ENCODE measurements at places on chromosomes 1 and 21.

DNA sequence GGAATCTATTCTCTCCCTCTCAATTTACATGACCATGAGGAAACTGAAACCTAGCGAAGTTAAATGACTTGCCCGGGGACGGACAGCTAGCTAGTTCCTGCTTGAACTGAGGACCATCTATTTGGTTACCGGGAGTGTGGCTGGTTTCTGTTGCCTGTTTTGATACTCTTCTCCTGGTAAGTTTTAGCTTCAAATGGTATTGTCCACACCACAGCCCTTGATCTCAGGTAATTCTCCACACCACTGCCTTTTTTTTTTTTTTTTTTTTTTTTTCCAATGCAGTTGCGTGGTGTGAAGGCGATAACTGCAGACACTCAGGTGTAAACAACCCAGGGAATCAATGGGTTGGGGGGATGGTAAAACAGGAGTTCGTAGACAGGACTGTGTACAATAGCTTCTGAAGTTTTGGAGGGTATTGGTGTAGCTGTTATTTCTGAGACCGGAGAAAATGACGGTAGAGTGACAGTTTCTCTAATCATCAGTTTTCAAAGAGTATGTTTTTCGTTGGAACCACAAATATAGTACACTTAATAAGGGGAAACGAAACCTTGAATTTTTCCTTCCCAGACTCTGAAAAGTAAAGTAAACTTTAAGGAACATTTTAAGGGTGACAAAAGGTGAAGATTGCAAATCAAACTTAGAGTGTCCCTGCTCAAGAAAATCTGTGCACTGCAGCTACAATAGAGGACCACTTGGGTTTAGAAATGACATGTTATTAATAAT is 125.3 kb upstream of the CACYBP start:
- no peak for DNase-seq

DNA sequence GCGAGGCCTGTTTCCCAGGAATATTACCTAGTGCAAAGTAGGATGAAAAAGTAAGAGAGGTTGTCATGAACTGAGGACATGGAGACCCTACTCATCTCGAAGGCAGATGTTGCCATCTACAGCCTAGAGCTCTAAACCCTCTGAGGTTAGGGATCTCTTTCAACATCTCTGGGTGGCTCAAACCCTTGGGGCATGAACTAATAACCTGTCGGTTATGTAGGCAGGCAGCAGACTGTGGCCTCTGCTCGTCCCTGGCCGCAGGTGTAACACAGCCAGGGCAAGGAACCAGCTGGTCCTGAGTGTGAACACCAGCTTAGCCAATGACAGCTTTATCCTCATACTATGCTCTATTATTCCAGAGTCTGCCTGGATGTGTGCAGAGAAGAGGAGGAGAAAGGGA is 13.2 kb downstream of the CAPZB start:
- no peak for DNase-seq

DNA sequence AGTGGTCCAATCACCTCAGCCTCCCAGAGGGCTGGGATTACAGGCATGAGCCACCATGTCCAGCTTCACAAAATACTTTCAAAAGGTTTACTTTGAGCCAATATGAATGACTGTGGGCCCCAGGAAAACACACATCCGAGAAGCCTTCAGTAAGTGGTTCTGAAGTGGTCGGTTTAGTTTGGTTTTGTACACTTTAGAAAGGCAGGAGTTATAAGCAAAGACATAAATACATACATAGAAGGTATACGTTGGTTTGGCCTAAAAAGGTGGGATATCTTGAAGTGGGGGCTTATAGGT is 3.2 kb upstream of the MIB2 start:
- no peak for DNase-seq

DNA sequence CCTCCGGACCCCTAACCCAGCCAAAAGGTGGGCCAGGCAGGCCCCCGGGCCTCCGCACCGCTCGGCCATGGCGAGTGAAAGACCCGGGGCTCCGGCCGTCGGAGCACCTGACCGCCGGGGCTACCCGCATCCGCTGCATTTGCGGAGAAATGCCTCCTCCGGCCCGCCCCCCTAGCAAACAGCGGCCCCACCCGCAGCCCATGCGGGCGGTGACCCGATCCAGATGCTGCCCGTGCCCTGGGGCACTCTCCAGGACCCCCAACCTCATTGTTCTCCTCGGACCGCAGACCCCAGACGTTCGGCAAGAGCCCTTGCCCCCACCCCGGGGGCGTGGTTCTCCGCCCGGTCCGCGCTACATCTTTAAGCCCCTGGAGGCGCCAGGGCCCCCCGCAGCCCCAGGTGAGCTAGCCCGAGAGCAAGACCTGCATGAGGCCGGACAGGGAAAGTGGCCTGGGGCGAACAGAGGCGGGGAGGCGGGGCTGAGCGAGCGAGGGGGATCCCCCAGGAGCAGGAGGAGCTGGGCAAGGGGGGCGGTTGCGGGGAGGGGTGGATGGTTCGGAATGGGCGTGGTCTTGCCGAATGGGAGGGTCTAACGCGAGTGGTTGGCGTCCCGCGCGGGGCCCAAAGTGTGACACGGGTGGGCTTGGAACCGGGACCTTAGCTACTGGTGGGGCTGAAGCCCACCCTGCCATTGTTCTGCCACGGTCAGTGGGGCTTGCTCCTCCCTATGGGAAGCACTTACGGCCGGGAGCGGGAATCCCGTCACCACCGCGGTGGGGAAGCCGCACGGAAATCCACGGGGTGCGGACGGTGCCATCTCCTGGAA is 6.3 kb upstream of the CRYBG2 start:
- DNase-seq: no peak

DNA sequence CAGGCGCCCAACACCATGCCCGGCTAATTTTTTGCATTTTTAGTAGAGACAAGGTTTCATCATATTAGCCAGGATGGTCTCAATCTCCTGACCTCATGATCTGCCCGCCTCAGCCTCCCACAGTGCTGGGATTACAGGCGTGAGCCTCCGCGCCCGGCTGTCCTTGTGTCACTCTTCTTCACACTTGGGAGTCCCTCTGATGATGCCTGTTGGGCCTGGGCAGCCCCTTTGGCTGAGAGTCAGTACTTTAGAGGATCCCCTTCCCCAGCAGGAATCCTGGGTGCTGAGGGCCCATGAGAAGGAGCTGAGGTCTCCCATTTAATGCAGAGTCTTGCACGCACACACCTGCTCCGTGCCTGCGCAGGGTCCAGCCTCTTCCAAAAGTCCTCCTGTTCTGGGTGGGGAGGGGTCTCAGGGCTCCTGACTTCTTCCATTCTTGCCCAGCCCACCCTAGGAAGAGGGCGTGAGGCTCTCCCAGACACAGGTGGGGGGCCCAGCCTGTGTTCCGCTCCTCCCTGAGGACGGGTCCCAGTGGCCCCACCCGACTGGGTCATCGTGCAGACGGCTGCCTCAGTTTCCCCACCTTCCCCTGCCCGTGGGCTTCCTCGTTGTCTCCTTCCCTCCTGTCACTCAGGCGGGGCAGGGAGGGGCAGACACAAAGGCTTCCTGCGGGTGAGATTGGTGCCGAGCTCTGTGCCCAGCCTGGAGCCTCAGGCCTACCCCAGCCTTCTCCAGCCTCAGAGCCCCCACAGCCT is 3.9 kb downstream of the TTLL10 start:
- DNase-seq: no peak

GRCh38 chr1:42336978-42337377 is 1.9 kb upstream of the FOXJ3 start:
- DNase-seq: no peak

DNA sequence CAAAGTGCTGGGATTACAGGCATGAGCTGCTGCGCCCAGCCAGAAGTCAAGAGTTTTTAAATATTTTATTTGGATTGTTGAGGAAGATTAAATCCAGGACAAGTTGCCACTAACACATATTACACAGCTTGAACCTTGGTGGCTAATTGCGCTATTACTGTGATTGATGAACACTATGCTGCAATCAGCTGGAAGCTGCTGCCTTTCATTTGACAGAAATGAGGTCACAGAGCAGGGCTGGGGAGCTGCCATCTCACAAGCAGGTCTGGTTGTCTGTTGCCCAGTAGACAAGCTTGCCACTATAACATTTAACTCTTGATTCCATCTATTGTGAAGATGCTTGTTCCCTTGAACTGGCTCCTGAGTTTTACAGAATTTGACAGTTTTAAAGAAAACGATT is 37.4 kb upstream of the NRDC start:
- no peak for DNase-seq

DNA sequence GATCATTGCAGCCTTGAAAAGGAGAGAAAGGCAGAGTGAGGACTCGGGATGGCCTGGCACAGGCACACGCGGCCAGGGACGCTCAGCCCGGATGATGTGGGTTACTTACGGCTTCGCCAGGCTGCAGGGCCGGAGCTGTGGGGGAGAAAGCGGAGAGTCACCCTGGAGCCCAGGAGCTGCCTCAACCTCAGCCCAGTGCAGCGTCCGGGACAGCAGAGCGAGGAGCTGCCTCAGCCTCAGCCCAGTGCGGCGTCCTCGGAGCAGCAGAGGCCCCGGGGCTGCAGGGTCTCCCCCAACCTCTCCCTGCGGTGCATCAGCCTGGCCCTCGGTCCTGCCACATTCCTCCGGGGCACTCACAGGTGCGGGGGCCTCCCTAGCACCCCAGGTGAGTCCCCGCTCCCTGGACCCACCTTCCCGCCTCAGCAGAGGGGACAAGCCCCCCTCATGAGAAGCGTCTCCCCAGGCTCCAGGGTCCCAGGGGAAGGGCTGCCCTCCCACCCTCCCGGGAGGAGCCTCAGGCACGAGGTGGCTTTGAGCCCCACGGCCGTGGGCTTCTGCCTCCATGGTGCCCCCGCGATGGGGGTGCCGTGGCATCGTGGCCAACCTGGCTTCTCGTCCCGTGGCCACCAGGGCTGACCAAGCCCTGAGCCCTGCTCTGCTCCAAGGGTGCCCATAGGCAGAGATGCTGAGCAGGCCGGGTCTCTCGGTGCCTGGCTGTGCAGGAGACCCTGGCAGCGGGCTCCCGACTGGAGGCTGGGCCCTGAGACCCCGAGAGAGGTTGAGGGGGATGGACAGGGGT is 10.5 kb upstream of the RNF223 start:
- DNase-seq: no peak

Data from stimulated activated naive CD4-positive, alpha-beta T cell (primary cell).